ENCODE measurements at places on chromosomes 1 and 21. TPM values are rescaled to one million over a fixed set of nuclear protein-coding genes. Genes with fewer than 3 reads are reported as not detected.

Gene NECTIN4
- not detected for polyA plus RNA-seq

- DNase-seq = no peak
These were observed 24.8 kb downstream of the ATPAF1 start for GRCh38 chr1:46643368-46643775.

- DNase-seq = no peak
These were observed 38.9 kb upstream of the BMP8A start for GRCh38 chr1:39452540-39452939.

DNA sequence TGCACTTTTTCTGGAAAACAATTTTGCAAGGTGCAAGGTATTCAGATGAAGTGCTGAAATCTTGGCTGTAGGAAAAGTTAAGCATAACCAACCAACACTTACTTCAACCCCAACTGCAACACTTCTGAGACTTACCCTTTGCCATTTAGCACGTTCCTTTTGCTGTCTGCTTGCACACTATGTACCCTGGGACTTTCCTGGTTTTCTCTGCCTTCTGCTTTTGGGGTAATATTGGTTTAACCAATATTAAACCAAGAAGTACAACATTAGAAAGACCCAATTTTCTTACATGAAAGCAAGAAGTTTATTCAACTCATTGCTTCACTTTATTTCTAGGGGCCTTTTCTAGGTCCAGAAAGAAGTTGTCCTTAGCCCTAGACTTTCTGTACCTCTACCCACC, 193.0 kb downstream of the HLX start:
- no peak for DNase-seq

DNA sequence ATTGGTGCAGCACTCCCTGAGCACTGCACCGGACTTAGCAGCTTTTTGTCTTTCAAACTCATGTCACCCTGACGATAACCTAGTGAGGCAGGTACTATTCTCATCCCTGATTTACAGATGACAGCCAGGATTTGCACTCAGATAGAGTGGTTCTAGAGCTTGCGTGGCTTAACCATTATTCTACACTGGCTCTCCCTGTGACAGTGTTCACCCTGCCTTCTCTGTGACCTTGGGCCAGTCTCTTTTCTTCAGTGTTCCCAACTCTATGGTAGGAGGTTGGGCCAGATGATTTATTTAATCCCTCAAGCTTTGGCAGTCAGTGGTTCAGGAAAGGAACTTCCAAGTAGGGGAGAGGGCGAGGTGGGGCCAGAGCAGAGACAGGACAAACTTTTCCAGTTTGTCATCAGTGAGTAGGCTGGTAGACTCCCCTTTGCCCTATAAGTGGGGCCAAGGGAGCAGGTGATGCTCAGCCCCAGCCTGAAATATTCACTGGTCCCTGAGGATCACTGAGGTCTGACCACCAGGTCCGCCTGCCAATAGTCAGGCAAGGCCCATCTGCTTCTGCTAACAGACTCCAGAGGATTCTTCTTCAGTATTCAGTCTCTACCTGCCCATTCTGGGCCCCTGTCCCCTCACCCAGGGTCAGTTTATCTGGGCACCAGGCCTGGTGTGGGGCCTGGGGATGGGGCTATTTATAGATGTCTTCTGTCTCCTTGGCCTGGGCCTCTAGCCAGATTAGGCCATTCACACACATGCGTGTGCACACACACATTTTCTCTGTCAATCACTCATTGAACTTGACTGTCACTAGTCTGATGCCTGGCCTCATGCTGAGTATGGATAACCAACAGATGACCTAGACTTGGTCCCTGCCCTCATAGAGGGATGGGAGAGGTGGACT, 8.8 kb upstream of the FABP3 start:
- no peak for DNase-seq

DNA sequence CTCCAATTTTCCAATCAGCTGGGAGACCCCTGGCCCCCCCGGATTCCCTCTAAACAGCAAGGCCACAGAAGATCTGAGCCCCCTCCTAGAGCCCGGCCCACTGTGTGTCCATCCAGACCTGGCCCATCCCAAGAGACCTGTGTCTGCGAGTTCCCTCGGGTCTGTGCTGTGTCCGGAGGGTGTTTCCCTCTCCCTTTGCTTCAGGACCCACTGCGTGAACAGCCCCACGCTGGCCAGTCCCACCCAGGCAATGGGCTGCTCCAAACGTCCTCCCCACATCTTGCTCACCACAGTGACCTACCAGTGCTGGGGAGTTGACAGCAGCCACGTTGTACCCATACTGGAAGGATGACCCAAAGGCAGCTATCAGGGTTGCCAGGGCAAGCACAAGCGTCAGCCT, 11.6 kb downstream of the SLC2A5 start:
- DNase-seq = no peak

DNA sequence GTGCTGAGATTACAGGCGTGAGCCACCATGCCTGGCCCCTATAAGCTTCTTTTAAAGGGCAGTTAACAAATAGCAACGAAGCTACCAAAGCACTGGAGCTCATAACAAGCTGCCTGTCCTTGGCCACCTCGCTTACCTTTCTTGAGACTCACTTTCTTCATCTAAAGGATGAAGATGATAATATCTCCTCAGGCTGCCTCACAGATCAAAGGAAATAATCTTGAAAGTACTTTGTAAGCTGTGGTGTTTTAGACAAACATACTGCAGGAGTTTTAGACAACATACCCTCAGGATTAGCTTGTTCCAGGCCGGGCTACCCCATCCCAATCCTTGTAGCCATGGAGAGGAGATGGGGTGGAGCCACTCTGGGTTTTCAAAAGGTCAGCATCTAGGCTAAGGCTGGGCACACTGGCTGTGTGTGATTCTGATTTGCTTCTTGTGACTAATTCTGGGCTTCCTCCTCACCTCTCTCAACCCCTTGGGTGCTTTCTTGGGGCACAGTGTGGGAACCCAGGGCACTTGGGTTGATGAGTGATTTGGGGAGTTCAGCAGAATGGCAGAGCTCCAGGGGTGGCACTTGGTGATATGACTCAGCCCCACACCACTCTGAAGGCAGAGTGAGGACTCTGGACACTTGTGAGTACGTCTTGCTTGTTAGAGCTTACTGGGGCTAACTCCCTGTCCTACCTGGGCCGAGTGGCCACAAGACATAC, 5.2 kb downstream of the GPR25 start:
- no peak for DNase-seq

DNA sequence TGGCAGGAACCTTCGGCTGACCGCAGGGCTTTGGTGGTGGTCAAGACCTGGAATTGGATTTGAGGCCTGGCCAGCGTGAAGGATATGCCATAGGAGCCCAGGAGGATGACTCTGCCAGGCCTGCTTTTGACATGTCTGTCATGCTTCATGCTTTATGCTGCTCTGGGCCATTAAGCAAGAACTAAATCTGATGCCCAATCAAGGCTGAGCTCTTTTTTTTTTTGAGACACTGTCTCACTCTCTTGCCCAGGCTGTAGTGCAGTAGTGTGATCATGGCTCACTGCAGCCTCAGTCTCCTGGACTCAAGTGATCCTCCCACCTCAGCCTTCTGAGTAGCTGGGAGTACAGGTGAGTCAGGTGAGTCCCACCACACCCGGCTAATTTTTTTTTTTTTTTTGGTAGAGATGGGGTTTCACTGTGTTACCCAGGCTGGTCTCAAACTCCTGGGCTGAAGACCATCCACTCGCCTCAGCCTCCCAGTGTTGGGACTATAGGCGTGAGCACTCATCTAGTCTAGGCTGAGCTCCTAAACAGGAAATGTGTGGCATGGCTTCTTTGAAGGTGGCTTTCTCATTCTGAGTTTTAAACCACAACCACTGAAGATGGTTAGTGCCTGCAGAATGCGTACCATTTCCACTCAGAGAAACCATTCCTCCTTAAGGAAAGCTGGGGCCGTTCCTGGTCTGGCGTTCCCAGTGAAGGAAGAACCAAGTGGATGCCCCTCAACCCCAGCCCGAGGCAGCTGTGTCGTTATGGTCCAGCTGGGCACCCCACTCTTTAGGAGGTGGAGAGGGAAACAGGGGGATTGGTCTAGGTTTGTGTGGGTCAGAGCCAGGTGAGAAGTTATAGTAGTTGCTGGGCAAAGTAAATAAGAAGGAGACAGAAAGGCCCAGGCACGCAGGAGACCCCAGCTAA, 34.2 kb upstream of the ATP5PO start:
- DNase-seq = peak; percentile 76

- no peak for DNase-seq
These were observed 425.5 kb downstream of the KCTD3 start for GRCh38 chr1:215992620-215993019.

- DNase-seq = no peak
These were observed 41.7 kb downstream of the PLXNA2 start for GRCh38 chr1:208202333-208202995.

DNA sequence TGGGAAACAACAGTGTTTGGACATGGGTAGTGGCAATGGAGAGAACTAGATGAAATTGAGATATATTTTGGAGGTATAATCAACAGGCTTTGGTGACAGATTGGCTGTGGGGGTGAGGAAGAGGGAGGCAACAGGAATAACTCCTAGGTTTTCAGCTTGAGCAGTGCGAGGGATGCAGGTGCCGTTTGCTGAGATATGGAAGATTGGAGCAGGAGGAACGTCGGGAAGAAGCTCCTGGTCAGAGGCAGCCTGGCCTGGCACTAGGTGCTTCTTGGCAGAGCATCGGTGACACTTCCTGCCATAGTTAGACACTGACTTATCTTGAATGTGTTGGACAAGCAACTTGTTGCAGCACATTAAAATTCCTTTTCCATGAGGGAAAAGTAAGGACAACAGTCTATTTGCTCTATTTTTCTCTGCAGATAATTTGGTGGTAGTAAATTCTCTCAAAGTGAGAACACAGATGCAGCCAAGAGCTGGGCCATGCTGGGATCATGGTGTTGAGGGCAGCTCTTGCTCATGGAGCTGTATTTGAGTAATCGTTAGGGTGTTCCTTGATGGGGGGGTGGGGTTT, 21.5 kb upstream of the MYSM1 start:
- no peak for DNase-seq

All from CD8-positive, alpha-beta memory T cell (primary cell).